ENCODE measurements at places on chromosomes 13 and 19.

DNA sequence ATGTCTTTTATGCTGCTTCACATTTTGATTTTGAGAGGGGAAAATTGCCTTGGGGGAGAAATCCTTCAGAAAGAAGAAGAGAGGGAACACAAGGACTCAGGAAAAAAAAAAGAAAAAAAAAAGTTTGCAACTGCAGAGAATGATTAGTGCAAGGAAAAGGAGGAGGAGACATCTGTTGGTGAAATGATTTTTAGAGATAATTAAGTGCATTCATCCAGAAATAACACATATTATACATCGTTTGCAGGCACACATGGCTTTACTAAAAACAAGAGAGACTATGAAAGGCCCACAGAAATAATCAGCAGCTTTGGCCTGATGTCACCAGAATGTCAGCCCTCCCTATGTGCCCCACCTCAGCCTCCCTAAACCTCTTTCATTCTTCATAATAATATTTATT lies 1058.2 kb downstream of the PCDH9 start:
- DNase-seq = no peak

- no peak for DNase-seq
These were observed 648.0 kb downstream of the DACH1 start for GRCh38 chr13:71218960-71219359.

- DNase-seq = no peak
These were observed 6.6 kb downstream of the C19orf25 start for GRCh38 chr19:1472231-1473084.

GRCh38 chr19:33469171-33470039 lies 52.2 kb downstream of the PEPD start:
- no peak for DNase-seq
